ENCODE measurements at places on chromosomes 6 and 20.

- DNase-seq = no peak
These were observed 132.7 kb upstream of the IFNGR1 start for GRCh38 chr6:137351890-137352289.

GRCh38 chr6:35775031-35775430 lies 1.4 kb upstream of the CLPSL2 start:
- DNase-seq = no peak

DNA sequence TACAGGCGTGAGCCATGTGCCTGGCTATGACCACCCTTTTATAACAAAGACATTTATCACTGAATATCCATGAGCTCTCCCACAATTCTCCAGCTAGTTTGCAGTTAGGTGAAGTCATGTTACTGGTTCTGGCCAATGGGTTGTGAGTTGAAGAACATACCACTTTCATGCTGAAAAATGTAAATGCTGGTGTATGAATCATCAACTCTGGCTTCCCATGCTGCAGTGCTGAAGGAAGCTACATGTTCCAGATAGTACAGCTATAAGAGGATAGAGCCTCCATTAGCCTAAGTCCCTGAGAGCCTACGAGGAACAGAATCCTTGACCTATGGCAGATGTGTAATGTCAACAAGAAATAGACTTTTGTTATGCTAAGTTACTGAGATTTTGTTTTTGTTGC lies 180.4 kb downstream of the BTBD9 start:
- DNase-seq = no peak

DNA sequence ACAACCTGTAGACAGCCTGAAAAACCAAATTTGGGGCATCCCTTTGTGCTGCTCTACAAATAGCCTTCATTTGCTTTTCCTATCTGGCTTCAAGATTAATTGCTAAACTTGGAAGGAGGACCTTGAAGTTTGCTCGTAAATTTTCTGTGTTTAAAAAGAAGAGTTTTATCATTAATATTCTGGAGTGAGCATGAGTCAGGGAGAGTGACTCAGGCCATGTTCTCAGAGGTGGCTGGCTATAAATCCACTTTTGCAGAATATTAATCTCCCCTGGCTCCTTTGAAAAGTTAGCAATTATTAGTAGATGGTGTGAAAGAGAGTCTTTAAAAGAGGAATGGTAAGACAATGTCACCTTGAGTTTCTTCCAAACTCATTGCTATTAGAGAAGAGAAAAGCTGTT lies 91.0 kb downstream of the ANKEF1 start:
- DNase-seq = no peak

DNA sequence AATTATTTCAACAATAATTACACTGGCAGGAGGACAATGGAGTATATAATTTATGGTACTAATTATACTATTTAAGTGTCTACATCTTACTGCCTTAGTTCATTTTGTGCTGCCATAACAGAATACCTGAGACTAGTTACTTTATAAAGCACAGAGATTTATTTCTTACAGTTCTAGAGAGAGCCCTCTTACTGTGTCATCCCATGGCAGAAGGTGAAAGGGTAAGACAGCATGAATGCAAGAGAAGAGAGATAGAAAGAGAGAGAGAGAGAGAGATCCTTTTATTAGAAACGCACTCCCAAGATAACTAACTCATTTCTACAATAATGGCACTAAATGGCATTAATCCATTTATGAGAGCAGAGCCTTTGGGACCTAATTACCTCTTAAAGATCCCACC lies 314.7 kb downstream of the EPM2A start:
- DNase-seq = no peak

DNA sequence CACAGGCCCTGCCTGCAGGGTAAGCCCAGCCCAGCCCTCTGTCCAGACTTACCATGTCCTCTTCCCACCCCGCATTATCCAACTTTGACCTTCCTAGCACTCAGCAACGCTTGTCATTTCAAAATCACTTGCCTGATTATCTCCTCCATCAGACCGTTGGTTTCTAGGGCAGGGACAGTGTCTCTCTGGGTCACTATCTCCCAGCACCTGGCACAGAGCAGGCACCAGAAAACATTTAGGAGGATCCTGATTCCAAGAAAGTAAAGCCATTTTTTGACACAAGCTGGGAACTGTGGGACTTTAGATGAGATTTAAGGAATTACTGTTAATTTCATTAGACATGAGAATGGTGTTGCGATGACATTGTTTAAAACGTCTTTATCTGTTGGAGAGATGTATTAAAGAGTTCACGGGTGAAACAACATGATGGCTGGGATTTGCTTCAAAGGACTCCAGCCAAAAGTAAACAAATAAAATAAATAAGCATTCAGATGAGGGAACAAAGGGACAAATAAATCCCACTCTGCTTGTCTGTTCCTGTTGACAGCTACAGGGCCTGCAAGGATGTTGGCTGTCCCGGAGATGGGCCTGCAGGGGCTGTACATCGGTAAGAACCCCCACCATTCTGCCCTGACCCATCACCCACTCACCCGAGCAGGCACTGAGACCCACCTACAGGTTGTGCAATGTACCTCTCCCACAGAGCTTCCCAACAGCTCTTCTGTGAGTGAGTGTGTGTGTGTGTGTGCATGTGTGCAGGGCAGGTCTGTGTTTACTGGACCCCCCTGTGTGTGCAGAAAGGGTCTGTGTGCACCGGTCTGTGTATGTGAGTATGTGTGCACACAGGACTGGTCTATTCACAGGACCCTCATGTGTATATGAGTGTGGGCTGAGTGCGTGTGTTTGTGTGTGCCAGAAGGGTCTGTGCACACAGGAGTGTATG lies 5.9 kb downstream of the HSPA12B start:
- DNase-seq = no peak

GRCh38 chr20:50129662-50130355 lies 16.9 kb upstream of the UBE2V1 start:
- DNase-seq = no peak

GRCh38 chr6:71294121-71294523 lies 5.5 kb downstream of the OGFRL1 start:
- peak; percentile 80 for DNase-seq
